ENCODE measurements at places on chromosomes 7 and 10.

GRCh38 chr10:13256627-13257026 lies 22.5 kb upstream of the UCMA start:
- no peak for DNase-seq

- no peak for DNase-seq
Observed at GRCh38 chr10:55137063-55137462, 336.0 kb upstream of the PCDH15 start.

DNA sequence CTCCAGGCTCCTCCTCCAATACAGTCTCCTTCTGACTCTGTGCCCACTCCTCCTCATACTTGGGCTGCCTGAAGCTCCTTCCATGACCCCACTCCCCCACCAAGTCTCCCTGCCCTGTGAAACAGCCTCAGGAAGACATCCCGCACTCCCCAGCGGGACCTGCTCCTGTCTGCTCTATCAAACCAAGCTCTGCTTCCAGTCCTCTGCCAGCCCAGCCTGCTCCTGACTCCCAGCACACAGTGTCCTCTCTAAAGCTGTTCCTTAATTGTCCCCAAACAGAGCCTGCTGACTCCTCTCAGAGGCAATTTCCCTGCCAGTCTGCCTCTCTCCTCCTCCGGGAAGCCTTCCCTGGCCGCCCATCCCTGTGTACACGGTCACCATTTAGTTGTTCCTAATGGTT lies 9.9 kb downstream of the POLL start:
- peak; percentile 56 for DNase-seq

- no peak for DNase-seq
Observed at GRCh38 chr7:82676777-82677463, 233.3 kb upstream of the CACNA2D1 start.

- no peak for DNase-seq
Observed at GRCh38 chr10:79249186-79250121, 97.8 kb upstream of the PPIF start.

DNA sequence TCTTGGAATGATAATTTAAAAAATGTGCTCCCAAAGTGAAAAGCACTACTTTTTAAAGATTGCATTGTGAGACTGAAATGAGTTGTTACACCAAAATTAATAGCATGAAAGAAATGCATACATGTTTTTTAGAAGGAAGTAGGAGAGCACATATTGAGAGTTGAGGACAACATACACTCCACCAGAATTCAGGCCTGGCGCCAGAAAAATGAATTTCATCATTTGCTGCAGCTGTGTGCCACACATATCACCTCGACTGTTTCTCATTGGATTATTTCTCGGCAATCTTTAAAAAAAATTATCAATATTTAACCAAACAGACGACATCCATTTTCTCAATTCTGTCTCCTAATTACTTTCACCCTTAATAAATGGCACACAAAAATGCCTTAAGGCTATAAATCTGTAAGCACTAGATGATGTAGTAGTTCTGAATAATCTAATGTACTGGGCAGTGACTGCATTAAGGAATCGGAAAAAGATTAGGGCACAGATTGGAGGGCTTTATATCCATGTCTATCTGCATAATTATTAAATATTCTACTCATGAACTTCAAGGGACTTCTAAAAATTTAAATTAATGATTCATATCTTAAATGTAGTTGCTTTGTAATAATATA lies 590.4 kb downstream of the NXPH1 start:
- no peak for DNase-seq

GRCh38 chr10:78028438-78029268 lies 662 bp downstream of the POLR3A start:
- no peak for DNase-seq

GRCh38 chr10:102395400-102396316 lies at the start of gene NFKB2:
NFKB2 (plus strand) TSS chr10:102395705; CDS start chr10:102395960, 255 bp downstream.
- DNase-seq: peak; percentile 96

DNA sequence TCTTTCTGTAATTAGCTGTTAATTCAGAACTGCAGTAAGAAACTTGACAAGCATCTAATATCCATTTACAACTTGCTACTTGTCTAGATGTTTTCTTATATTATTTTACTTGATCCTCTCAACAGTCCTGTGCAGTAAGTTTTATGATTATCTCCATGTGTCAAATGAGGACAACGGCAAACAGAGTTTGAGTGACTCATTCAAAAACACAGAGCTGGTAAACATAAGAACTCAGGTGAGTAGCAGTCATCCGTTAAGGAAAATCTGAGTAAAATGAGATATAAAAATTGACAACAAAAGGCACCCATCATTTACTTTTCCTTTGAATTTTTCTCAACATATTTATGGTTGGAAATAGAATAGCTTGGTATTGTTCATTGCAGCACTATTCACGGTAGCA lies 19.0 kb upstream of the TARP start:
- DNase-seq: no peak

DNA sequence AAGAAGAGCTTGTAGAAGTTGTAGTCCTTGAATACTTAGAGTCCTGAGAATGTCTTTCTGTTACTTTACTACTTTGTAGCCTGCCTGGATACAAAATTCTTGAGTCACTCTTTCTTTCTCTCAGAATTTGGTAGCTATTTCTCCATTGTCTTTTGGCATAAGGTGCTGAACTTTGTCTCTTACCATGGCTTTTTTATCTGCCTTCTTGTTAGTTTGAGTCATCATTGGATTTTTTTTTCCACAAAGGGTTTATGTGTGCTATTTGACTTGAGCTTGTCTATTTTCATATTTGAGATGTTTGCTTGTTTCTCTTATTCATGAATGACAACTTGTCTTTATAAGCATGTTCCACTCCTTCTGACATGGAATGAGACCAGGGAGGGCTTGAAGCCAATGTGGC lies 74.5 kb upstream of the EXOC6 start:
- no peak for DNase-seq

DNA sequence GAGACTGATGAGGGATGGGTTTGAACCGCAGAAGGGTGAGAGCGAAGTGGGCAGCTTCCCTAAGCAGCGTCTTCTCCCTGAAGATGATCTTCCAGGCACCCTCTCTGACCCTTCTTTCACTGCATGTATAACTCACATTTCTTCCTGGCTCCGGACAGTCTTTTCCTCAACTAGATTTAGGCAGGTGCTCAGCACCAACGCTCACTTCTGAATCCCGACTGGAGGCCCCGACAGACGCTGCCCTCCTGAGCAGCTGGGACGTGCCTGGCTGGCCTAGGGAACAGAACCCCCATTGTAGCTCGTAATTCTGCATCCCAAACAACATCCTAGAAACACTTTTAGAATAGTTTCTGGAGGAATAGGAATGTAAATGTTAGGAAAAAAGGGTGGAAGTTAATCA lies 206.6 kb downstream of the DIP2C start:
- peak; percentile 18 for DNase-seq

DNA sequence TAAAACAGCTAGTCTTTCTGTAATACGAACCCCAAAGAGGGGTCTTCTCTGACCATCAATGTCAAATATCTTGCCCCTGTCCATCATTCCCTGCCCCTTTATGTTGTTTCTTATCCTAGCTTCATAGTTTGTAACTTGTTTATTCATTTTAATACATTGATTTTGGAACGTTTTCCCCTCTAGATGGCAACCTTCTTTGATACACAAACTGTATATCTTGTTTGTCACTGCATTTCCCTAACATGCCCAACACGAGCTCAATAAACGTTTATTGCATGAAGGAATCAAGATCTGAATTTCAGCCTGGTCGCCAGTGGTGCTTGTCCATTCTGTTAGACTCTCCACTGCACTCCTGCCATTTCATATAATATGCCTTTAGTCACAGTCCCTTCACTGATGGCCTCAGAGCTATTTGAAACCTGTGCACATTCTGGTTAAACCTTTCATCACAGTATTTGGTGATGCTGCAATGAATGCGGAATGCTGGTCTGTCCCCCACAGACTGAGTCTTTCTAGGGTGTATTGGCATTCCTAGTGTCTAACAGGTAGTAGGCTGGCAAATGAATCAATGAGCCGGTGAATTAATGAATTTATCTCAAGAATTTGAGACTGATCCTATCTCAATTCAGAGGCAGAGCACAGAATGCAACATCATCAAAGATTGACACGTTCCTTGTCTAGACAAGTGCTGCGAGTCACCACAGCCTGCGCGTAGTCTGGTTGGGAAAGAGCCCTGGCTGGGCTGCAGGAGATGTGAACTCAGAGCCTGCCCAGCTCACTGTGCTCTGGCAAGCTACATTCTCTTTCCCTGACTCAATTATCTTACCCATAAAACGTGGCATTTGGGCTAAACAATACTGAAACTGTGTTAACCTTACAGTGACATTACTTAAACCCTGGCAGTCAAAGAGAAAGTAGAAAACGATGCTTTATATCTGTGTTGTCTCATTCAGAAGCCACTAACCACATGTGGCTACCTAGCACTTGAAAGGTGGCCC lies 55.2 kb upstream of the FRMD4A start:
- DNase-seq: no peak

GRCh38 chr7:112129655-112130323 lies 76.4 kb downstream of the DOCK4 start:
- no peak for DNase-seq

DNA sequence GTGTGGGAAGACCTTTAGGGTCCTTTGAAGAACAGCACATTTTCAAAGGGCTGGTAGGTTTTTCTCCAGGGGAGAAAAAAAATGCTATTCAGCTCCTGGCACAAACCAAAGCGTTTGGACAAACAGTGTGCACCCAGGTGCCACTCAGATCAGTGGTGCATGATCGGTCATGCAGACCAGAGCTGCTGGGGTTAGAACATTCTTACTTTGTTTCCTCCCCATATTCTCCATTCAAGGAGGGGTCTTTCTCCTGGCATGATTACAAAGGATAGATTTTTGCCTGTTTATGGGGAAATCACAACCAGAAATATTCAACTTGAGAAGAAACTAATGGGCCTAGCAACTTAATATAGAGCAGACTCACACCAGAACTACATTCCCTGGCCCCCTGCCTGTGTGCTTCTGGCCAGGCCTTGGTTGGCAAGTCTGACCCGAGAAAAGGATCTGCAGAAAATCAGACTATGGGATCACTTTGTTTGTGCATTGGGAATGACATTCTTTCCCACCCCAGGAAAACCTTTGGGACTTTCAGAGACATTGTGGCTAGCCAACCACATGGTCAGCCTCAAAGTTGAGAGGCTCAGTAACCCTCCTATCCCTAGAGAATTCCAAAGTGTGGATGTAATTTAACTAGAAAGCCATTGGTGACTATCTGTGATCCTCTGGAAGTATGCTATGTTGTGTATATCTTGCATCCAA lies 82.3 kb upstream of the FGL2 start:
- DNase-seq: no peak

GRCh38 chr7:117024811-117025210 lies 71.5 kb downstream of the ST7 start:
- no peak for DNase-seq

- DNase-seq: no peak
Observed at GRCh38 chr10:91799612-91799975, 1.4 kb downstream of the TNKS2 start.

DNA sequence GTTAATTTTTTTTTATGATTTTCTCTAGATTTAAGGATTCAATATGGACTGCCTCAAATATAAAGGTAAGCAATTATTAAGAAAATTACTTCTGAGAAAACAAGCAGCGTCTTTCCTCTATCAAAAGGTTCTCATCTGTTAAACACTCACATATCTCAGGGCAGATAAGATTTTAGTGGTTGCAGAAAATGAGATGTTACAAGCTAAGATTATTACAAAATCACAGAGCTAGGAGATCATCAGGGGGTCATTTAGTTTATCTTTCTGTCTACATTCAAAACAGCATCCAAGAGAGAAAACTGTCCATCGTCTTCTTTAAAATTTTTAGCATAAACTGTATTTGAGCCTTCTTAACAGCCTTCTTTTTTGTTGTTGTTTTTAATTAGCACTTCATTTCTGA lies 29.1 kb upstream of the RHOBTB1 start:
- DNase-seq: no peak

- no peak for DNase-seq
Observed at GRCh38 chr10:22315455-22316285, 518 bp upstream of the COMMD3 start.

DNA sequence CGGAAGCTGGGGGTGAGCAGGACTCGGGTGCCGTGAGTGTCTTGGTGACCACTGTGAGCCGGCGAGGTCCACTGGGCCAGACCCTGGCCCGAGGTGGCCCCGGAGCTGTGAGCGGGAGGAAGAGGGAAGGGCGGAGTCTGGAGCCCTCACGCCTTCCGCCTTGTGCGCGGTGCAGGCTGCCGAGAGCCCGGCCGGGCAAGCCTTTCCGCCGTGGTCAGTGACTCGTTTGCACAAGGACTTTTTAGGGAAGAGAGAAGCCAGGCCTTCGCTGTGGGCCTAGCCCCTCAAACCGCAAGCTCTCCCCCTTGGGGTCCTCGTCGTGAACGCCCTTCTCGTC lies 40.9 kb upstream of the ZNF32 start:
- peak; percentile 91 for DNase-seq

GRCh38 chr7:65225422-65226006 lies 148.1 kb upstream of the ZNF92 start:
- DNase-seq: no peak

GRCh38 chr10:74674927-74675326 lies 151.5 kb upstream of the KAT6B start:
- no peak for DNase-seq

Measured in posterior vena cava (tissue), 2 donors.